Stimulated activated CD4-positive, alpha-beta T cell treated with anti-CD3 and anti-CD28 coated beads, Interleukin-2, amount 100 ng/mL, for 24 hours (primary cell): ENCODE measurements at places on chromosomes 2 and 18.

DNA sequence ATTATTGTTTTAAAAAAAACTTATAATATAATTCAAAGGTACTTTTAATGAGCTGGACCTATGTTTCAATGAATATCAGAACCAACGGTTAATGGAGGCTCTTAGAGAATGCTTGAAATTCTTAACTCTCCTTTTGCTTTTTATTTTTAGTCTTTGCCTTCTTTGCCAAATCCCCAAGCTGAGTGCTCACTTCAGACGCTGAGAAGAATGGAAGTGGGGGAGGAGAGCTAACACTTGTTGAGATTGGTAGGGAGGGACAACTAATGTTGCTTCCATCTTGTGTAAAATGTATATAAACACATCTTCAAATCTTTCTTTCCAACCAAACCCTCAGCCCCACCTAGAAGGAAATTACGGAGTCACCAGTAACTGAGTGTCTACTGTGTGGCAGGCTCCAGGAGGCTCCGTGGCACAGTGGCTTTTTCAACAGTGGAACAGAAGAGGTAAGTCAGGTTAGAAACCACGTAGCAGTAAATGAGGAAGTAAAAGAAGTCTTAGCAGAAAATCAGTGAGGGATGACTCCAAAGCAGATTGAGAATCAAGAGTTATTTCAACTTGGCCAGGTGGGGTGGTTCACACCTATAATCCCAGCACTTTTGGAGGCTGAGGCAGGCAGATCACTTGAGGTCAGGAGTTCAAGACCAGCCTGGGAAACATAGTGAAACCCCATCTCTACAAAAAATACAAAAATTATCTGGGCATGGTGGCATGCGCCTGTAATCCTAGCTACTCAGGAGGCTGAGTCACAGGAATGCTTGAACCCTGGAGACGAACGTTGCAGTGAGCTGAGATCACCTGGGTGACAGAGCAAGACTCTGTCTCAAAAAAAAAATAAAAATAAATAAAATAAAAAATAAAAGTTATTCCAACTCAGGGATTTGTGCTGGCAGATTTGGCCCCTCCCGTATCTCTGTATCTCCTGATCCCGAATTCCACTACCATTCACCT lies 45.0 kb upstream of the CREB1 start:
- no peak for DNase-seq

DNA sequence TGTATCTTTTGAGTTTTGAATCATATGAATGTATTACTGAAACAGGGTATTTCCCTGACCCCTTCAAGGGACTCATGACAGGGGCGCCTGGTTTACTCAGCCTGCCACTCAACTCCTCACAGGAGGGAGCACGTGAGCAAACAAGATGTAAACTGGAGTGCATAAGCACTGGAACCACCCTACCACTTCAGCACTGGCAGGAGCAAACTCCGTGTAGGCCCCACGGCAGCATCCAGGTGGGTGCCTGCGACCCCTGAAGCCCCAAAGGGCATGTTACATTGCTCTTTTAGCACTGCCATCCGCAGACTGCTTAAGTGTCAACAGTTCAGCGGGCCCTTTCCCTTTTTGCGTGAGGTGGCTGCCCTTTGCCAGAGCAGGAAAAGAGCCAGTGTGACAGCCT lies 8.2 kb upstream of the DAPL1 start:
- DNase-seq = no peak

DNA sequence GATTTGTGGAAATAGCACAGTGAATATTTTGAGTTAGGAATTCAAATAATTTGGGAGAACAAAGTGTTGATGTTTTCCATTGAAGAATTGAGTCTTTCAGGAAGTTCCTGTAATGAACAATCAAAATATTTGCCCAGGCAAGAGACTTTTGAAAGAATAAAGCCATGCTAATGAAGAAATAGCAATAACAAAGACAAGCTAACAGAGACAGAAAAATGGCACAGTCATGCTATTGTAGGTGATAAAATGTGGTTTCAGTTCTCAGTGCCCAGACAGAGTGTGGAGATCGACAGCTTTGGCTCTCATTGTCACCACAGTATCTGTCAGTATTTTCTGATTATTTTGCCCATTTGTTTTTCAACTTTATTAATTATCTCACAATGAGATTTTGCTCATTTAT lies 490.8 kb upstream of the PIK3C3 start:
- no peak for DNase-seq

DNA sequence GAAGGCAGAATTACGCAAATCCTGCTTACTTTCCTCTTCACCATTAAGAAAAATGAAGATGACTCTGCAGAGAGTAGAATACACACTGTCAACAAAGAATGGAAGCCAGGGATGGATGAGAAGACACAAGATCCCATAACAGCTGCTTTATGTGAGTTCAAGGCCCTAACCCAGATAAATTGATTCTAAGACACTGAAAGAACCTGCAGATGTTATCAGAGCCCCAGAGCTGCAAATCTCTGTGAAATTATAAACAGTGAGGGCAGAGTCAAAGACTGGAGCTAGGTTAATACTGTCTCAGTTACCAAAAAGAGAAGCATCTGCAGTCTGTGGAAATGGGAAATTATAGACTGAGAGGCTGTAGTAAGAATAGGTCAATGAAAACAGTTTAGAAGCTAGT lies 320.1 kb upstream of the PKDCC start:
- DNase-seq = no peak

DNA sequence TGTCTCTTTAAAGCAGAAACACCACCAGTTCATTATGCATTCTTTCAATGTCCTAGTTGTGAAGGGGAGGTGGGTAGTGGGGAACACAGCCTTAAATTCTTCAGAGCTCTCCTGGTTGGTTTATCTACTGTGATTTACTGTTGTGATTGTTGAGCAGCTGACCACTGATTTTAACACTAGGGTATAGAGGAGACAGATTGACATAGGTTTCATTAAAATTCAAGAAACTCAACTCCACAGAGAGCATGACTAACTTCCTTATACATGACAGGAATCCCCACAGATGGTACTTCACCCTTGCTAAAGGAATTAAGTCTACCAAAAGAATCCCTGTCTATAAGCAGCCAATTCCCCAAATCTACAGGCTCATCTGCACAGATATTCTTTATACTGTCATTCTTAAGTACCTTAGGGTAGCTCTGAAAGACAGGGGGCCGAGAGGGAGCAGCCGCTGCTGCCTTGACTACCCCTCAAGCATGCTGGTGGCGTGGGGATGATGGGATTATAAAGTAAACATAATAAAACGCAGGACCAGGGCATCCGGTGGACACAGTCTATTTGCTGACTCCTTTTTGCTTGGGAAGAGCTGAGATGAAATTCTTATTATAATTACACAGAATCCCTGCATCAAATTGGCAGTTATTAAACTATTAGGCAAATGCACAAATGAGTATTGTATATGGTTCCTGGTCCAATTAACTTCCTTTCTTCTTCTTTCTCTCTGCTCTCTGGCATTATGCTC lies 1377.6 kb upstream of the PIK3C3 start:
- DNase-seq = no peak

DNA sequence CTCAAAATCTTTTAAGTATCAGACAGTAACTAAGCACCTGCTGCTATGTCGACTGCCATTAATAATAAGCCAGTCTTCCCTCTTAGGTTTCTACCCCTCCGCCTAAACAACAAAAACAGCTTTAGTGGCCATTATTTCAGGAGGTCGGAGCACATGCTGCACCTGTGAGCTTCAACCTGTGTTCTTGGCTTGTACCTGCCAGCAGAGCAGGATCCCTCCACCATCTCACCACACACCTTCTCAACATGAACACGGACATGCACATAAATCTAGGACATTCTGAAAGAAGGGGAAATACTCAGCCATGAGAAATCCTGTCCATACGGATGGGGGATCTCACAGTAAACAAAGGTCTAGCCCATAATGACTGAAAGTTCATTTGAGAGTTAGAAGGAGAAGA lies 3.7 kb downstream of the CYB5A start:
- DNase-seq = no peak

DNA sequence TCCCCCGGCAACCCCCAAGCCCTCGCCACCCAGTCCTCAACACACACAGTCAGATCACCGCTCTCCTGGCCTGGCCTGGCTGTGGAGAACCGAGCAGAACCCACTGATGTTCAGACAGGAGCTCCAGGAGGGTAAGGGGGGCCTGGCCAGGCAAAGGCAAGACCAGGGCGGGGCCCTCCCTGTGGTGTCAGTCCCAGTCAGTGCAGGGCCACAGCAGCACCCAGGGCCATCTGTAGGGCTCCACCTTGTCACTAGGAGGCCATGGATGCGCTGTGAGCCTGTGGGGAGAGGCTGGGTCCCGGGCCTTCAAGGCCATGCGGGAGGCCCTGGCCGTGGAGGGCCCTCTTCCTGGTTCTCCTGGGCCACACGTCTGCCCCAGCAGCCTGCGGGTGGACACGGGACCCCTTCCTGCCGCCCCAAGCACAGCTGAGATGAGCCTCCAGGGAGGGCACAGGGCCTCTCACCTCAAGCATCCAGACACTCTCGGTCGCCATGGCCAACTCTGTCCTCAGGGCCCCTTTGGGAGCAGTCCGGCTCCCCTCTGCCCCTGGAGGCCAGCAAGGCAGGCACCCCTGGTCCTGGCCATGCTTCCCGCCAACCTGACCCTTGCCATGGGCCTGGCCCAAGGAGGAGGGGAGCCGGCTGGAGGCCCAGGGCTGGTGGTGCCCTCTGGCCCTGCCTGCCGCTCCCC lies 2.0 kb downstream of the ANO7 start:
- DNase-seq = no peak

GRCh38 chr18:44453505-44453904 lies 227.2 kb upstream of the SETBP1 start:
- DNase-seq = no peak

DNA sequence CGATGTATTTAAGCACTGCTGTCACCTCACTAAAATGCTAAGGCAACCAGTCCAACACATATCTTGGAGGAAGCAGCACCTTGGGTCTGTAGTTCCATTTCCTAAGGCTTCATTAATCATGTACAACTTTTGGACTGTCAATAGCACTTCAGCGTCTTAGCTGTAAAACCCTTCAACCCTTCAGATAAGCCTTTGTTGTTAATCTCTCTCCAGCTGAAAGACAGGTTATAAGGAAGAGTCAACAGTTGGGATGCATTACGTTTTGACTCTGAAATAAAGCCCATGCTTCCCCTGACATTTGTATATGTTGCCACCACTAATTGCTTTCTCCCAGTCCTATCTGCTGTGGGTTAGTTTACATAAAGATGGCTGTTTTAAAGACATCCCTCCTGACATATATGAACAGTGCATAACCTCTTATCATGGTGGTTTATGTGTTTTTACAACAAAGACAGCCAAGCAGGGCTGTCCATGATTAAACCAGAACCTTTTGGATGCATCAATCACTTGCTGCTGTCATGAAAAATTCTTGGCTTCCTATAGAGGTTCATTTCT lies 81.5 kb downstream of the EPHA4 start:
- DNase-seq = no peak

GRCh38 chr2:24164416-24164973 lies 10.4 kb upstream of the FAM228A start:
- peak; percentile 43 for DNase-seq

DNA sequence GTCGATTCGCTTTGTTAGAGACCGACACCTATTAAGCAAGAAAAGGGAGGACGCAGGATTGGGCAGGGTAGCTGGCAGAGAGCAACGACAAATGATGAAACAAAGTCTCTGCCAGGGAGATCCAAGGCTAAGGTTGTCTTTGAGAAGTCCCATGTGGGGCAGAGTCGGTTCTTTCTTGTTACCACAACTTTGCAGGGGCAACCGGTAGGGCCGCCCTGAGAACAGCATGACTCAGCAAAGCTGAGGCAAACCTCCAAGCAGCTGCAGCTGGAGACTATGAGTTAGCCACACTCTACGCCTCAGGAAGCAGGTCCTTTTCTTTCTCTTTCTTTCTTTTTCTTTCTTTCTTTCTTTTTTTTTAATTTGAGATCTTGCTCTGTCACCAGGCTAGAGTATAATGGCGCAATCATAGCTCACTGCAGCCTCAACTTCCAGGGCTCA lies 452.3 kb upstream of the ID2 start:
- peak; percentile 34 for DNase-seq

DNA sequence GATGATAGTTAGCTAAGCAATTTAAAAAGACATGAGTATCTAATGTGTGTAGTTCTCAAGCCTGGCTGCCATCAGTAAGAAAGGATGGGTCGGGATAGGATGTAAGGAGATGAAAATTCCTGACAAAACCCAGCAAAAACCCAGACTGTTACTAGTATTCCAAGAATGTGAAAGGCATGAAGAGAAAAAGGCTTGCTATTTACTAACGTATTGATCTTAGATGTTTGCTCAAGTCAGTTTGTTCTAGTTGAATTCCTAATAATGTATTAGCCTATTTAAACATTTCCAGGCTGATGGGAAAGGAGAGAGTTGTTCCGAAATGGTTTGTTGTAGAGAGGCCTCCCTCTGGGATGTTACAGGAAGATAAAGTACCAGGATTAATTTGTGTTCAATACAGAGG lies 88.2 kb downstream of the ZNF532 start:
- DNase-seq = no peak

DNA sequence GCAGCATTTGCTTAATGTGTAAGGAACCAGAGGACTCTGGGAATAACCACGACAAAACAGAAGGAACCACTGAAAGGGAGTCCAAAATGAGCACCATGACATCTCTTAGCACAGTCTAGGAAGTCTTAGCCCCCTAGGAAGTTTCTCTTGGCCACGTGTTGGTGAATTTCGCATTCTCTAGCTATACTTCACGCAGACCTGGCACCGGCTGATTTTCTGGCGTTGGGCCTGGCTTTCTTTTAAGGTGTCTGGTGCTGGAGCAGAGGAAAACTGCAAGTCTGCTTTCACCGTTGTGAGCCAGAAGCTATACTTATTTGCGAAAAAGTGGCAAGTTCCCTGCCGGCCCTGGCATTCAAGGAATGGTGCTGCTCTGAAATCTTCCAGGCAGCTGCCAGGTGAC lies 156.9 kb downstream of the COL4A4 start:
- no peak for DNase-seq

GRCh38 chr2:25981596-25982272 lies 563 bp downstream of the KIF3C start:
- peak; percentile 38 for DNase-seq

GRCh38 chr18:42339372-42339771 lies 384.3 kb downstream of the PIK3C3 start:
- no peak for DNase-seq

DNA sequence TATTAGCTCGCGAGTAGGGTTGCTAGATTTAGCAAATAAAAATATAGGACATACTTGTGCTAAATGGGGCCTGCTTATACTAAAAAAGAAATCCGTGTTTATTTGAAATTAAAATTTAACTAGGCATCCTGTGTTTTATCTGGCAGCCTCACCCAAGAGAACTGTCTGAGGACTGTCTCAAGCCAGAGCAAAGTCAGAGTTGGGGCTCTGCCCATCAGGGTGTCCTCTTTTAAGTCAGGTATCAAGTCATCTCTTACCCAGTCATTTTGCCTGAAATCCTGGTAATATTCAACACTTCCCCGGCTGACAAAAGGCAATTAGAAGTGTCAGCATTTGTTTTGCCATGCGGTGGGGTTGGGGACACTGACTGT lies 48.3 kb upstream of the ST3GAL5 start:
- DNase-seq = no peak

GRCh38 chr2:178025551-178026185 lies 46.9 kb downstream of the PDE11A start:
- DNase-seq = no peak
